Psoas muscle (tissue), 8 donors: ENCODE measurements at places on chromosomes 4 and X.

- DNase-seq, result no peak
Measured at GRCh38 chrX:44570522-44570921, 27.9 kb upstream of the FUNDC1 start.

DNA sequence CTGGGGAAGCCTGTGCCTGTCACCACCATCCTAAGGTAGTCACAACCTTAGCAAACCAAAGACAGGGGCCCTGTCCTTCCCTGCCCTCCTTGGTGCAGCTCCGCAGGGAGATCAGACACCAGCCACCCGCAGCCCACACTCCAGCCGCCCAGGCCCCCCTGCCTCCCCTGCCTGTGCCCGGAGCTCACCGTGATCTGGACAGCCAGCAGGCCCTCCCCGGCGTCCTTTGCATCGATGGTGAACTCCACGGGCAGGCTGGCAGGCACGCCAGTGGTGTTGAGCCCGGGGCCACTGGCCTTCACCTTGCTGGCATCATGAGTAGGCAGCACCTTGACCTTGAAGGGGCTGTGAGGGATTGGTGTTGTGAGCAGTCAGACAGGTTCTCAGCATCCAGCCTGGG, 16.4 kb downstream of the FLNA start:
- DNase-seq, result no peak

DNA sequence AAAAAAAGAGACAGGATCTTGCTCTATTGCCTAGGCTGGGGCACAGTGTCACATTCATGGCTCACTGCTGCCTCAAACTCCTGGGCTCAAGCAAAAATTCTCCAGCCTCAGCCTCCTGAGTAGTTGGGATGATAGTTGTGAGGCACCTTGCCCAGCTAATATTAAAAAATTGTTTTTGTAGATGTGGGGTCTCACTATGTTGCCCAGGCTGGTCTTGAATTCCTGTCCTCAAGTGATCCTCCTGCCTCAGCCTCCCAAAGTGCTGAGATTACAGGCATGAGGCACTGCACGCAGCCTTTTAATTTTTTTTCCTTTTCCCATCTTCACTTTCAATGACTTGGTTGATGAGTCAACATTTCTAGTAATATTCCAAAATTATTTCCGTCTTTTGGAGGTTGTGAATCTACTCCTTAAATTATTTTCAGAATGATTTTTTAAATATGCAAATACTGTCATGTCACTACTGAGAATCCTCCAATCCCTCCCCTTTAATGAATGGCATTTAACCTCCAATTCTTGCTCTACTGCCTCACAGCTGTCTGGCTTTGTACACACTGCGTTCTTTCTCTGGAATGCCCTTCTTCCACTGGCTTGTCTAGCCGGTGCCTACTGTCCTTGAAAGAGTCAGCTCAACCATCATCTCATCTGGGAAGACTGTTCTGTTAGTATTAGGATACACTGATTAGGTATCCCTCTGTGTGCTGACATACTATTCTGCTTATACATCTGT, 27.5 kb upstream of the DCTD start:
- DNase-seq, result no peak

GRCh38 chr4:1610791-1611500, 73.2 kb downstream of the FAM53A start:
- DNase-seq, result no peak

DNA sequence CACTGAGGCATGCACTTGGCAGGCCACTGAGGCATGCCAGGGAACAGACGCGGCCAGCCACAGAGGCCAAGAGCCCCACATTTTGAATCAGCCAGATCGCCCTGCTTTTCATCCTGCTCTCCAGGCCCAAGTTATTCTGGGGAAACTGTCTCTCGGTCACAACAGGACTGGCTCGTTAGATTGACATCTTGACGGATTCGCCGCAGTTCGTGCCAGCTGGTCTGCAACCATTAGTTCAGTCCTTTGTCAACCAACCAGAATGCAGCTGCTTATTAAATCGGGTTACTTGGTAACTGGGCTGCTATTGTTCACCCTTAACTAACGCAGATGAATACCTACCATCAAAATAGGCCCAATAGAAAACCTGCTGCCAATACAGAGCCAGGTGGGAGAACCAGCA, 16.7 kb downstream of the CLDN34 start:
- DNase-seq, result no peak

- no peak for DNase-seq
Measured at GRCh38 chr4:184021389-184021788, 116.3 kb downstream of the STOX2 start.

DNA sequence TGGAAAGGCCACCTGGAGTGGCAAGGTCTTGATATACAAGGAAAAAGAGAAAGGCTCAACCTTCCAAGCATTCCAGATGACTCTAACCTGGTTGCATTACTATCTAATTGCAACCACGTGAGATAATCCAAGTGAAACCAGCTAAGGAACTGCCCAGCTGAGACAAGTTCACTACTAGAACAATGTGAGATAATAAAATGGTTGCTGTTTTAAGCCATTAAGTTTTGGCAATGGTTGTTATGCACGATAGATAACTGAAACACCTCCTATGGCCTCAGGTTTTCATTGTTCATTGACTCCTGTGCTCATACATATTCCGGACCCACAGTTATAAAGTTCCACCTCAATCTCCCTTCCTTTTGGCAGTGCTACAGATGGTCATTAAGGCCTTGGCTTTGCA, 9.2 kb upstream of the CXorf66 start:
- no peak for DNase-seq

GRCh38 chr4:182478475-182478874, 235.3 kb downstream of the TENM3 start:
- no peak for DNase-seq

- DNase-seq, result no peak
Measured at GRCh38 chr4:137025484-137026059, 506.7 kb downstream of the PCDH18 start.

DNA sequence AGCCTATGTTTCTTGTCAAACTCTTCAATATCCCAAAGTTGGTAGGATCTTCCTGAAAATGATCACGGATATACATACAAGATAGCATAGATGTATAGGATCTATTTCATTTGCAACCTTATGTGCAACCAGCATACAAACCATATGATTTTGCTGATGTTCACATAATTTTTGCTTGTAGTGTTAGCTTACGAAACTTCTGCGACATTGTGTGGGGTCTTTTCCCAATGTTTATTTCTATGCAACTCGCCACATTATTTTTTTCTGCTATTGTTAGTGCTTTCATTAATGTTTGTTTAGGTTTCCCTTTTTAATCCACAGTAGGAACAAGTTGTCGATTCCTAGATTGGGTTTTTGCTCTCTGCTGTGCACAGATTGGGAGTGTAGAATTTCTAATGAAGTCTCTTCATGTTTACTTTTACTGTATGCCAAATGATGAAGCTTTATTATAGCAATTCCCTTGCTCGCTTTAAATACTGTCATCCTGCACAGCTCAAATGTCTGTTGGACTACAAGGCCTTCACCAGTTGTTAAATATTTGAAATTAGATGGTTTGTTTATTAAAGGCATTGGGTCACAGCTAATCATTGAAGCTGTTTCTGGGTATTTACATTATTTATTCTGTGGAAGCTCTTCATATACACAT, 257.6 kb upstream of the PCDH7 start:
- no peak for DNase-seq

DNA sequence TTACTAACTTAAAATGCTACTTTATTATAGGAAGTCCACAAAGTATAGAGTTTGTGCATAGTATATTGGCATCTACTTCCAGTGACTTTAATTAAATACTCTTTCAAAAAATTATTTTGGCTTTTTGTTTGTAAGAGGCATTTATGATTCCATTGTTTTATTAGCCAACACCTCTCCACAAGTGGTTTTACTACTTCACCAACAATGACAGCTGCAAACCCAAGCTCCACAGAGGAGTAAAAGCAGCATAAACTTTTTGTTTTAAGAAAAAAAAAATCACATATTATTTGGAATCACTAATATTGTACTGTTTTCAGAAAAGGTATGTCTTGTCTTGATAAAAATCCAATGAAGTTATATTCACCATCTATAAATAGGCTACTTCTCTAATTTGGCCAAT, 88.5 kb downstream of the FIP1L1 start:
- no peak for DNase-seq

DNA sequence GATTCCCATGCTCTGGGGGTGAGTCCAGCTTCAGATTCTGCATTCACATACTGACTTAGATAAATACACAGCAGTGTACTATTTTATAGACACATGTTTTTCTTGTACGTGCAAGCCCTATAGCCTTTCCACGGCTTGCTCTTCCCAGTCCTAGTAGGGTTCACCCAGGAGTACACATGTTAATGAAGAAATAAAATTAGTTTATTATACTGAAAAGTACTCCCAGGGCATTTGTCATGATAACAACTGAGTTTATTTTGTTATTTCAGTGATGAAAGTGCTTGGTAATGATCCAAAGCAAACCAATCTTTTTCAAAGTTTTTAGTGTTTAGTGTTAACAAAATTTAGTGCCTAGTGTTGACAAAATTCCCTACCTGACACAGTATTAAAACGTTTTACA, 21.3 kb downstream of the MAPK10 start:
- no peak for DNase-seq

GRCh38 chr4:150315175-150315574, 236.9 kb downstream of the DCLK2 start:
- no peak for DNase-seq

GRCh38 chr4:185004562-185005218, 13.6 kb upstream of the HELT start:
- DNase-seq, result peak; percentile 27

DNA sequence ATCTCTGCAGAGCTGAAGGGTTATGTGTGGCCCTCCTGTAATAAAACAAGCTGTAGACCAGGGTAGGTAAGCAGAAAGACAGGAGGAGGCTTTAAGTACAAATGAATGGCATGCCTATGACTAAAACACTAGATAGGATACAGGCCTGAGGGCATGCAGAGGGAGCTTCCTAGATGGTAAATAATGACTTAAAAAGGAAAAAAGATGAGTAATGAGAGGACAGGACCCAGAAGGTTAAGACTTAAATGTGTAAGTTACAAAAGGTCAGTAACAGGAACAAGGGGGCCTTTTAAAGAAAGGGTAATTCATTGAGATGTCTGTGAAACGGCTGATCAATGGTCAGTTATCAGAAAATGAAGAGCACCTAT, 194.8 kb downstream of the SOWAHB start:
- no peak for DNase-seq

DNA sequence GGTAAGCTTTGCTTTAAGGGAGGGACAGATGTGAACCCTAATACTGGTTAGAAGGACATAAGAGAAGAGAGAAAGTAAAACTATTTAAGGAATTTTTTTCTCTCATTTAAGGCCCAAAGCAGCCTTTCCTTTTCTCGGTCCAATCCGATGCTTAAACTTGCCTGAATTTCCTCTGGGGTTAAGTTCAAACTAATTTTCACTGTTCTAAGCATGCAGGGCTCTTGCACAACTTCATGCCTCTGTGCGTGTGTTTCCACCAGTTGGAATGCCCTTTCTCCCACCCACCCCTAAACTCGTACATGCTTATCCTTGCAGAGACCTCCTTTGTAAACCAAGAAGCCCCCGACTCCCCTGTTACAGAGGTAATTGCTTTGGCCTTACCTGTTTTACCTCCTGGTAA, 204.7 kb downstream of the CBR4 start:
- DNase-seq, result no peak

DNA sequence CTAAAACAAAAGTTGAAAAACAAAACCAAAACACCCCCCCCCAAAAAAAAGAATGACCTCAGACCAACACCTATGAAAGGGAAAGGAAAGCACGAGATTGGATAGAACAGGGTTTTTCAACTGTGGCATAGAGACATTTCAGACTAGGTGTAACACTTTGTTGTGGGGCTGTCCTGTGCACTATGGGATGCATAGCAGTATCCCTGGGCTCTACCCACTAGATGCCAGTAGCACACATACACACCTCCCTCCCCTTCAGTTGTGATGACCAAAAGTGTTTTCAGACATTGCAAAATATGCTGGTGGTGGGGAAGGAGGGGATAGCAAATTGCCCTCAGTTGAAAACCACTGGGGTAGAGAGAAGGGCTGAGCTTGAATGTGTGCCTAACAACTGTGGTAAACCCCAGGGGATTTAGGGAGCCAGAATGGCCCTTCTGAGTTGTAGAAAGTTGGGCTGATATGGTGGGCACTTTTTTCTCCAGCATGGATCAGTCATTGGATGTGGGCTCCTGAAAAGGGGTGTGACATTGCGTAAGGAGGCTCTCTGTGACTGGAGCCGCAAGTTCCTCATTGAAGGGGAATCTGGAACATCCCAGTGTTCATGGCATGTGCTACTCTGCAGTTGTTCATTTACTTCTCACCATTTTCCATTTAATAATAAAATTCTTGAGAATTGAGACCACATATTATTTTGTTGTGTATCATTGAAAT, 8.8 kb upstream of the GEMIN8 start:
- no peak for DNase-seq

- DNase-seq, result no peak
Measured at GRCh38 chrX:96430756-96431455, 253.7 kb upstream of the DIAPH2 start.

DNA sequence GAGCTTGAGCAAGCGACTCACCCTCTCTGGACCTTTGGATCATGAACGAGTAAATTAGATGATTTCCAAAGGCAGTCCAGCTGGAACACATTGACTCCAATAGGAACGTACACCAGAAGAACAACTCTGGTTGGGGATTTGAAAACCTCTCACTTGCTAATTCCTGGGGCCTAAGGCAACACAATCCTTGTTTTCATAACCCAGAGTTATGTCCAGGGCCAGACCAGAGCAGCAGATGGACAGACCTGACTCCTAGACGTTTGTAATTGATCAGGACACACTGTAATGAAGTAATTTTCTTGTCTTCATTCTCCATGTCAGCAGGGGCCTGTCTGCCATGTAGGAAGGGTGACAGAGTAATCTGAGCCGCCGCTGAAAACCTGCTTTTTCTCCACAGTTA, 283.9 kb downstream of the IDS start:
- DNase-seq, result no peak

DNA sequence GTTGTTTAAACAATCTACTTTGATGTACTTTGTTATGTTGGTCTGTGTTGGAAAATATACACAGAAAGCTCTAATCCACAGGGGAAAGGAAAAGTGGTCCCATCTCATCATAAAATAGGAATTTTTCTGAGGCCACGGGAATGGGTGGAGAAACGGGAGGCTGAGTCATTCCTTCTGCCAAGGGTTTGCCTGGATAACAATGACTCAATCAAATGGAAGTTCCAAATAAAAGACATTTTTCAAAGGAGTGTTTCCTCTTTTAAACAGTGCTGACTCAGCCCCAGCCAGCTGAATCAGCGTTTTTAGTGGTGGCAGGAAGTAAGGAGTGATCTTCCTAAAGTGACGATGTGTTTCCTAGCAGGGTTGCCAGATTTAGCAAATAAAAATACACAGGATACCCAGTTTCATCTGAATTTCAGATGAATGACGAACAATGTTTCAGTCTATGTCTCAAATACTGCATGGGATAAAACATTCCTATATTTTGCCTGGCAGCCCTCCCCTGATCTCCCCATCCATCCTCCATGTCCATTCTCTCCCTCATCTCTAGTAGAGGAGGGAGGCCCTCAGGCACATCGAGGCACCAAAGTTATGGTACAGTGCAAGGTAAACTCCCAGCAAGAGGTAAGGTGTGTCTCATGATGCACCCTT, 345.4 kb upstream of the GATB start:
- DNase-seq, result peak; percentile 74
